PC-9 (cell line): ENCODE measurements at places on chromosomes 3 and 15.
A peak's percentile ranks its signal among the peaks of the same experiment; 100 is the strongest.

- H3K27me3 ChIP-seq: no peaks in the 10 kb centered on the region
- no peak overlapping the region for H3K27ac ChIP-seq
- H3K36me3 ChIP-seq: peaks cover 41% of the 10 kb centered on the region
- no peaks in the 10 kb centered on the region for H3K4me1 ChIP-seq
Observed at GRCh38 chr3:15051531-15051930, 13.6 kb downstream of the MRPS25 start.

DNA sequence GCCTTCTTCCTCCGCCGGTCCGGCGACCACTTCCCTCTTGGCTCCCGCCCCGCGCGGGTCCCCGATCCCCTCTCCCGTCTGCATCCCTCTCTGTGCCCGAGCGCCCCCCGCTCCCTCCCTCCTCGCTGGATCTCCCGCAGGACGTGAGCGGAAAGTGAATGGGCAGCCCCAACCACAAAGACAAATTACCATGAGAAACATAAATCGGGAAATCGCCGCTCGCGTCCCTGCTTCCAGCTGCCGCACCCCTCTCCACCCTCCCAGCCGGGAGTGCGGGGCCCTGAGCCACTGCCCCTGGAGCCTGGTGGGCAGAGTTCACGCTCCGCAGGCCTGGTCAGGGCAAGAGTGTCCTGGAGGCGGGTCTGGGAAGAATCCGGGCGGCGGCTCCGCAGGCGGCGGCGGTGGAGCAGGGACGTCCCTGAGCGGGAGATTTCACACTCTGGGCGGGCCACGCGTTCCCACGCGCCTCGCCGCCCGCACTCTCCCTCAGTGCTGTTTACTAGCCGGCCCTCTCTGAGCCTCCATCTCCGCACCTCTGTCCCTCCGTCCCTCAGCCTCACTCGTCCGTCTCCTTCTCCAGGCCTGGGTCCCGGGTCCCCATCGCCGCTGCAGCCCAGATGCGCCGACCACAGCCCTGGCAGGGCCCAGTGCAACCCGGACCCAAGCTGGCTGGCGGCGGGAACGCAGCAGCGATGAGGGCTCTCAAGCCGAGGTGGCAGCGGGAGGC, 835 bp downstream of the SEMA5B start:
- H3K27ac ChIP-seq: no peak overlapping the region
- DNase-seq: no peak
- peaks cover 4% of the 10 kb centered on the region for H3K4me1 ChIP-seq
- peaks cover 71% of the 10 kb centered on the region for H3K27me3 ChIP-seq

GRCh38 chr15:89893027-89893426, 767 bp downstream of the AP3S2 start:
- peaks cover 30% of the 10 kb centered on the region for H3K4me1 ChIP-seq
- no peaks in the 10 kb centered on the region for H3K27me3 ChIP-seq
- peak overlapping the region; percentile 97 for H3K27ac ChIP-seq
- peaks cover 10% of the 10 kb centered on the region; the same call in 1 of the 2 replicates for H3K36me3 ChIP-seq
- peak overlapping the region; percentile 87 for H3K4me3 ChIP-seq

- no peaks in the 10 kb centered on the region for H3K36me3 ChIP-seq
- no peak overlapping the region for H3K27ac ChIP-seq
- peaks cover 9% of the 10 kb centered on the region for H3K4me1 ChIP-seq
- no peak for DNase-seq
- H3K4me3 ChIP-seq: no peak overlapping the region
Observed at GRCh38 chr15:34370643-34371042, 3.6 kb upstream of the LPCAT4 start.

GRCh38 chr3:189548053-189548452, 83.1 kb upstream of the TP63 start:
- H3K4me1 ChIP-seq: no peaks in the 10 kb centered on the region
- no peak for DNase-seq
- H3K27me3 ChIP-seq: no peaks in the 10 kb centered on the region
- no peak overlapping the region for H3K4me3 ChIP-seq
- no peak overlapping the region for H3K27ac ChIP-seq

DNA sequence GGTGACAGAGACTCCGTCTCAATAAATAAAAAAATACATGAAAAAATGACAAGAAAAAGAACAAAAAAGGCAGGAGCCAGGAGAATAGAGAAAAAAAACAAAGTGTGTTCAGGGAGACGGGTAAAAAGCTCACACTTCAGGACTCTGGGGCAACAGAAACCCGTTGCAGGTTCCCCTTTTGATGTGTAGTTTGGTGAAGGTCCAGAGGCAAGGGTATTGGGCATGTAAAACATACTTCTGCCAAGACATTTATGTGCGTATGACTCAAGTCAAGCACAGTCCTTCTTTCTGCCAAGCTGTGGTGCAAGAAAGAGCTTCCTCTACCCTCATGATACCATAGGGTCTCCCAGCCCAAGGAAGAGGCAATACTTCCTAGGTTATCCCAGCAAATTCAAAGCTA, 33.4 kb upstream of the STRIT1 start:
- no peaks in the 10 kb centered on the region for H3K4me1 ChIP-seq
- H3K27me3 ChIP-seq: no peaks in the 10 kb centered on the region
- H3K4me3 ChIP-seq: no peak overlapping the region
- no peak for DNase-seq

DNA sequence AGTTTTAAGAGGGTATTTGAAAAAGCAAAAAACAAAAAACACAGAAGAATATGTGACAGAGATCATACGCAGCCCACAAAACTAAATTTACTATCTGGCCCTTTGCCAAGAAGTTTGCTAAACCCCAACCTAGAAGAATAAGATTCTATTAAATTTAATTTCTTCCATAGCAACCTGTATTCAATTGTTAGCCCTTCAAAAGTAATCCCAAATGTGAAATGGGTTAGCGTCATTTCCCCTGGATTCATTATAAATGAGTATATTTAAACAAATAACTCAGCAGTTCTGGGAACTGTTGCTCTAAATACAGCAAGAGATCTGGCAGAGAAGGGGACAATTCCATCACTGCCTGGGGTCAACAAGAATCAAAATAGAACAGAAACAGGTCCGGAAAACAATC, 56.8 kb downstream of the CERS3 start:
- H3K4me1 ChIP-seq: no peaks in the 10 kb centered on the region
- H3K27me3 ChIP-seq: peaks cover 17% of the 10 kb centered on the region; the same call in 1 of the 2 replicates
- DNase-seq: no peak

DNA sequence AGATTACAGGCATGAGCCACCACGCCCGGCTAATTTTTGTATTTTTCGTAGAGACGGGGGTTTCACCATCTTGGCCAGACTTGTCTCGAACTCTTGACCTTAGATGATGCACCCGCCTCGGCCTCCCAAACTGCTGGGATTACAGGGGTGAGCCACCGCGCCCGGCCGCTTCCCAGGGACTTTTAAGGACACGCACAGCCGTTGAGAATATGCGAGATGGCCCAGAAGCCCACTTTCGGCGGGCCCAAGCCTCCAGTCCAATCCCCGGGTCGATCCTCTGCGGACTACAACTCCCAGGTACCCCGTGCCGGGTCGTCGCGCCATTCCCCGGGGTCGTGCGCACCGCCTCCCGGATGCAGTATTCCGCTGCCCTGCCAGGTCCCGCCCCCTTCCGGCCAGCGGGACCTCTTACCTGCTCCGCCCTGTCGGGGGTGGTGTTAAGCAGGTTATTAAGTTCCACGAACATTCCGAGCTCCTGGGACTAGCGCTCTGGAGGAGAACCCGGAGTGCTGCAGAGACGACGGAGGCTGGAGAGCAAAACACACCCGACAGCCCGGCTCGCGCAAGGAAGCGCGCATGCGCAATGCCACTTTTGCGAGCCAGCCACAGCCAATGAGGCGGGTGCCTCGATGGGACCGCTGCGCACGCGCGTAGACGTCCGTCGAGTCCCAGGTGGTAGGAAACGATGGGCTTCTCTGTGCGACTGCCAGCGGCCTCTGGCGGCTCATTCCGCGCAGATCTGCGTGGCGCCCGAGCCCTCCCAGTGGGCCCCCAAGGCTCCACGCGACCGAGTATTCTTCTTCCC, at the start of gene ELP6:
TSS of gene ELP6 (minus strand) at position 588 of the 805 bp plus-strand sequence. CDS start at position 466, 122 bp downstream.
- peaks cover 5% of the 10 kb centered on the region; the same call in 1 of the 2 replicates for H3K4me1 ChIP-seq
- peak; percentile 96 for DNase-seq
- H3K36me3 ChIP-seq: no peaks in the 10 kb centered on the region; the same call in 1 of the 2 replicates
- H3K4me3 ChIP-seq: peak within 1 kb of the TSS; percentile 68
